EL (cell line): ENCODE measurements at places on chromosomes 3 and 15.

GRCh38 chr3:62839748-62840147 is 35.5 kb downstream of the CADPS start:
- DNase-seq = no peak

DNA sequence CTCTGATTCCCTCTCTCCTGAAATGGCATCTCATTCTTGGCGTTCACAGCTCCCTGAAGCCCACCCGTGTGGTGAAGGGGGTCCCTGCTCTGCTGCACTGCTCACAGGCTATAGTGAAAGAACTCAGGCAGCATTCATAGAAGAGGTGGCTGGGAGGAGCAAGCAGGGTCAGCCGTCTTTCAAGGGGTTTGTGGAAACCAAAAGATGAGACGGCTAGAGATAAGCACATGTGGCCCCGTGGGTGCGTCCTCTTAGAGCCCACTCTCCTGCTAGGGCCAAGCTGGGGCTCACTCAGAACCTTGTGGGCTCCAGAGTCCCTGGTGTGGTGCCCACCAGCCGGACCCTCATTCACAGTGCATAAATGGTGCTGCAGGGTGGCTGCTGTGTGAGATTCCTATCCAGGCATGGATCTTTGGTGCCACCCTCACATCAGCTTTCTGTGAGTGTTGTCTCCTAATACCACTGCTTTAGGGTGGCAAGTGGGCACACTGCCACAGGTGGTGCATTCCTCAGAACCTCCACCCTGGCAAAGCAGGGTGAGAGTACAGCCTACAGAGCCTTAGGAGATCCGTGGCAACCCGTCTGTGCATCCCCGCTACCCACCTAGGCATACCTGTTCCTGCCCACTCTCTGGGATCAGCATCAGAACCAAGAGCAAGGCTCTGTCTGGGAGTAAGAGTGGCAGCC is 11.2 kb upstream of the SEMA4B start:
- DNase-seq = no peak

GRCh38 chr3:54691289-54691771 is 236.5 kb downstream of the LRTM1 start:
- DNase-seq = peak; percentile 5

DNA sequence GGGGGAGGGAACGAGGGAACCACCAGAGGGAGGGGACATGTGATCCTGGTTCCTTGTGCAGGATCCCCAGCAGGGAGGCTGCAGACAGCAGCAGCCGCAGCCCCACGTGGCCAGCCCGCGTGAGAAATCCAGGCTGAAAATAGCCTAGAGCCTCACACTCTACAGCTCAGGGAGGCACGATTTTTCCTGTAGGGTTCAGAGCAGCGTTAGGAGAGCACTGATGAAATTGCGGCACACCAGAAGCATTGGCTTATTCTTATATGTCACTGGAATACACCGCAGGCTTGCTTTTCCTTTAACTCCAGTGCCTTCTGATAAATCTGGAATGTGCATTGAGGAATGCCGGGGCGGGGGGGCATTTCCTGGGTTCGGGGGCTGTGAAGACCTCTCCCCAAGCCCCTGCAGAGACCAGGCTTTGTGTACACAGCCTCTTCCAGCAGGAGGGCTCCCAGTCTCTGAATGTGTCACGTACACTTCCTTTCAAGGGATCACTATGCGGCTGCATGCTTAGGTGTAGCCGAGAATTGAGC is 193.0 kb downstream of the ATP10A start:
- DNase-seq = peak; percentile 37

DNA sequence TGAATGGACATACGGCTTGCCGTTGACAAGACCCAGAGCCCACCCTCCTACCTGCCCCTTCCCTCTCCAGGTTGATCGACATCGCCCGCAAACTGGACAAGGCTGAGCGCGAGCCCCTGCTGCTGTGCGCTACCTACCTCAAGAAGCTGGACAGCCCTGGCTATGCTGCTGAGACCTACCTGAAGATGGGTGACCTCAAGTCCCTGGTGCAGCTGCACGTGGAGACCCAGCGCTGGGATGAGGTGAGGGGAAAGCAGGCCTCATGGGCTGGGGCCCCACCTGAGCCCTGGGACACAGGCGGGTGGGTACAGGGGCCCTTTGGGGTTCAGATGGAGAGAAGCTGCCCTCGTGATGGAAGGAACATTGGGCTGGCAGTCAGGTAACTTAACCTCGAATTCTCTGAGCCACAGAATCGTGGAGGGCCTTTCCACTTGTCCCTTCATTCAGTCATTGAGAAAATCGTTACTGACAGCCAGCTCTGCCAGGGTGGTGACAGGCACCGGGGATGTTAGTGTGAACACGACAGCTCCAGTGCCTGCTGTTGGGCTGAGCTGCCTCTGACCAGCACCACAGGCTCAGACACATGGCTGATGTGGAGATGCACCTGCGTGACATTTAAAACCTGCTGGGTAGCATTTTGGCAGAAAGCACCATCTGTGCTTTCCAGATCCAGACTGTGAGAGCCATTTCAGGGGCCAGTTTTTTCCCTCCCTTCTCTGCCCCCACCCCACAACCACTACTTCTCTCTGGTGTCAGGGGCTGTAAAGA is 25.6 kb upstream of the RHO start:
- DNase-seq = no peak

GRCh38 chr3:143970773-143971358 is 757 bp upstream of the DIPK2A start:
- no peak for DNase-seq

- no peak for DNase-seq
Measured at GRCh38 chr15:90043530-90044010, 42.4 kb downstream of the ZNF710 start.

- DNase-seq = peak; percentile 45
Measured at GRCh38 chr15:60413231-60413824, 15.5 kb upstream of the ANXA2 start.

- DNase-seq = peak; percentile 24
Measured at GRCh38 chr15:63599401-63600000, 2.3 kb downstream of the FBXL22 start.

DNA sequence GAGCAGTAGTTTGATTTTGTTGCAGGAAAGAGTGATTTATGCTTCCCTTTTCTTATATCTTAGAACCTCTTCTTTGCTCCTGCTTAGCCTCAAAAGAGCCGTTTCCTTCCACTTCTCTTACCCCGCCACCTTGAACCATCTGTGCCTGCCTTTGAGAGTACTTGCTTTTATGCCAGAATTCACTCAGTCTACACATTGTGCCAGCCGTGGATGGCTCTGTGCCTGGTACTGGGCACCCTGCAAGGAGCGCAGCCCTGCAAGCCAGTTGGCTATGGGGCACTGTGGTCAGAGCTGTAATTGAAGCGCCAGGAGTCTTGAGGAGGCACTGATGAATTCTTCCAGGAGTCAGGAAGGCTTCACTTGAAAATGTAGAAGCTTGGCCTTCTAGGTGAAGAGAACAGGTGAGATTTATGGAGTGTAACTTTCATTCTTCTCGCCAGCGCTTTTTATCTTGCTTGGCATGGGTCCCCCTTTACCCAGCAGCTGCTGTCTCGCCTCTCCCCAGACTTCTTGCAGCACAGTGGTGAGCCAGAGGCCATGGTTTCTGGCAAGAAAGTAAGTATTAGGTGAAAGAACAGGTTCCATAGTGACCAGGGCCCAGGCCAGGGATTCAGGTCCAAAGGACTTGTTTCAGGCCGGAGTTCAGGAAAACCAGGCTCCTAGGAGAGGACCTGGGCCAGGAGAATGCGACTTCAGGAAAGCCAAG is 4.9 kb downstream of the TMED3 start:
- DNase-seq = no peak

- peak; percentile 68 for DNase-seq
Measured at GRCh38 chr3:183385698-183386613, 42.5 kb downstream of the MCF2L2 start.
